ENCODE measurements at places on chromosomes 4 and X. TPM values are rescaled to one million over a fixed set of nuclear protein-coding genes. Genes with fewer than 3 reads are reported as not detected.

GRCh38 chrX:132594129-132594528 lies 105.3 kb upstream of the MBNL3 start:
- no peak for DNase-seq

DNA sequence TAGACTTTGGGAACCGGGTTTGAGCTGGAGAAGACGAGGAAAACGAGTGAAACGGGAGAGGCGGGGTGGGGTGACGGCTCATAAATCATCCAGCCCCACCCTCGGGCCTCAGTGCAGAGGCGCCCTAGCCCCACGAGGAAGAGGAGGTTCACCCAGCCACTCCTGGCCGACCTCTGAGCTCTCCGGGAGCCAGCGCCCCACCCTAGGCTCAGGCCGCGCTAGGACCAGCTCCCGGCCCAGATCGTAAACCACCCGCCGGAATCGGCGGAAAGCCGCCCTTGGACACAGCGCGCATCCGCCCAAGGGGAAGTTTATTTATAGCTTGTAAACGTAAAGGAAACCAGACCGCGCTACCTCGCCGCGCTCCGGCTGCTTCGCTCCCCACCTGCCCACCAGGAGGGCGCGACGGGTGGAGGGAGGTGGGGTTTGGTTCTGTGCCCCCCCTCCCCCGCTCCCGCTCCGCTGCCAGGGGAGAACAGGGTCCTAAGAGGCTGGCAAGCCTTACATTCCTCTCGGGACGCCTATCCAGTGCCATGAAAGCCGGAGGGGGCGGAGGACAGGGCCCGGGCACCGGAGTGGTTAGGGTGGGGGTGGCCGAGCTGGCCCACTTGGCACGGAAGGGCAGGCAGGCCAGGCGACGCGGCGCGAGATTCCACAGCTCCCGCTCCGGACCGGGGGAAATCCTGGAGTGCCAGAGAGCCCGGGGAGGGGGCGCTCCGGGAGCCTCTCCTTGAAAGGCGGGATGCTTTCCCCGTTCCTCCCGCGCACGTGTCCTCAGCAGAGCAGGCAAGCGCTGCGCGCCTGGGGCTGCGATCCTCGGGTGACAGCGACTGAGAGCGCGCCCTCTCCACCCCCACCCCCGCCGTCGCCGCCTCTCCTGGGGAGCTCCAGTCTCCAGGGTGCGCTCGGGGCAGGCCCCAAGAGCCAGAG lies 84.2 kb downstream of the BCOR start:
- peak; percentile 74 for DNase-seq

GRCh38 chr4:146346276-146346675 lies 131.9 kb downstream of the REELD1 start:
- no peak for DNase-seq

DNA sequence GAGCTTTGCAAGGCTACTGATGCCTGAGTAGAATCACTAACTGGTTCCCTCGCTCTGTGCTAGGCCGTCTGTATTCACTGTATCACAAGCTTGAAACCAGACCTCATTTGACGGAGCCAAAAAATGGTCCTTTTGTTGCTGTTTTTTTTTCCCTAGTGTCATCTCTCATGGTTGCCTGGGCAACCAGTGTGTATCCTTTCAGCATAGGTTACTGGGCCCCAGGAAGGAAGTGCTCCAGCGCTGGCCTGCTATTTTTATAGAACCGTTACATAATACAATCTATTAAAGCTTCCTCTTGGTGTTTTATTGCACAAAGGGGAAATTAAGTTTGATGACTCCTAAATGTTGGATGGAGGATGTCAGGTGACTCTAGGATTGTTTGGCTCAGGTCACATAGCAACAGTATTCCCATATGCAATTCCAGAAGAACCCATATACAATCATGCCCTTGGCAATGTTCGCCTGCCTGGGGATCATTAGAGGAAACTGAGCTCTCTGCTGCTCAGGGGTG lies 220.4 kb downstream of the SPRY1 start:
- DNase-seq: peak; percentile 44

- DNase-seq: peak; percentile 51
These were observed 77.0 kb upstream of the STX18 start for GRCh38 chr4:4618847-4619246.

- DNase-seq: peak; percentile 24
These were observed 52.1 kb upstream of the LHFPL1 start for GRCh38 chrX:112731793-112732192.

FAM133A gene
- total RNA-seq: 0.45 TPM

All from fibroblast of the aortic adventitia (primary cell).